ENCODE measurements at places on chromosomes 6 and 20.
A peak's percentile ranks its signal among the peaks of the same experiment; 100 is the strongest.

GRCh38 chr6:39184906-39185580 is 44.2 kb downstream of the KCNK5 start:
- no peak for DNase-seq

- peak; percentile 13 for DNase-seq
Measured at GRCh38 chr20:23118144-23118543, 32.0 kb upstream of the CD93 start.

DNA sequence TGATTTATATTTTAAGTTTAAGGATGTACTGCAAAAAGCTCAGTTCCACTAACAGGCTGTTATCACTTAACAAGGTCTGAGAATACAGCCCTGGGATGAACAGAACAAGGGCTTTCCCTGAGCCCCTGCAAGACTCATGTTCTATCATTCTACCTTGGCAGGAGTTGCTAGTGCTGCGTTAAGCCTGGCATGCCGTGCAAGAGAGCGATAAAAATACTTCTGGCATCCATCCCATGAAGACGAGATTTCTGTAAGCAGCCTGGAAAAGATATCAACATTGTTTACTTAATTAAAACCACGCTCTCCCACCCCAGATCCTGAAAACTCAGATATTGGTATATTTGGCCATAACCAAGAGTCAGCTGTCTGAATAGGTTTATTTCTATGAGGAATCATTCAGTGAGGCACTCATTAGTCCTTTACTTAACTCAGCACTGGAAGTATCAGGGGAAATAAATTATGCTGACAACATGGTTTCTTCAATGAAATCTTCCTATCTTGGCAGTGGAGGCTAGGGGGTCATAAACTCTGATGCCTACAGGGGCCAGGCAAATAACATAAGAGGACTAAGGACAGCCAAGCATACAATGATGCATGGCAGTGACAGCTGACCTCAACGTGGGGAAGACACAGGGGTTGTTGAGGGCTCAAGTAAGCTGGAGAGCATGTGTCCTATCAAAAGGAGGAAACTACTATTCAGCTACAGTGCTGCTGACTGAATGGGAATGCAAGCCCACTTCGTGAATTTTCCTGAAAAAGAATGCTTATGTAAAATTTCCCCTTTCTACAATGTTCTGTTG is 37.6 kb upstream of the LYRM2 start:
- DNase-seq = no peak

DNA sequence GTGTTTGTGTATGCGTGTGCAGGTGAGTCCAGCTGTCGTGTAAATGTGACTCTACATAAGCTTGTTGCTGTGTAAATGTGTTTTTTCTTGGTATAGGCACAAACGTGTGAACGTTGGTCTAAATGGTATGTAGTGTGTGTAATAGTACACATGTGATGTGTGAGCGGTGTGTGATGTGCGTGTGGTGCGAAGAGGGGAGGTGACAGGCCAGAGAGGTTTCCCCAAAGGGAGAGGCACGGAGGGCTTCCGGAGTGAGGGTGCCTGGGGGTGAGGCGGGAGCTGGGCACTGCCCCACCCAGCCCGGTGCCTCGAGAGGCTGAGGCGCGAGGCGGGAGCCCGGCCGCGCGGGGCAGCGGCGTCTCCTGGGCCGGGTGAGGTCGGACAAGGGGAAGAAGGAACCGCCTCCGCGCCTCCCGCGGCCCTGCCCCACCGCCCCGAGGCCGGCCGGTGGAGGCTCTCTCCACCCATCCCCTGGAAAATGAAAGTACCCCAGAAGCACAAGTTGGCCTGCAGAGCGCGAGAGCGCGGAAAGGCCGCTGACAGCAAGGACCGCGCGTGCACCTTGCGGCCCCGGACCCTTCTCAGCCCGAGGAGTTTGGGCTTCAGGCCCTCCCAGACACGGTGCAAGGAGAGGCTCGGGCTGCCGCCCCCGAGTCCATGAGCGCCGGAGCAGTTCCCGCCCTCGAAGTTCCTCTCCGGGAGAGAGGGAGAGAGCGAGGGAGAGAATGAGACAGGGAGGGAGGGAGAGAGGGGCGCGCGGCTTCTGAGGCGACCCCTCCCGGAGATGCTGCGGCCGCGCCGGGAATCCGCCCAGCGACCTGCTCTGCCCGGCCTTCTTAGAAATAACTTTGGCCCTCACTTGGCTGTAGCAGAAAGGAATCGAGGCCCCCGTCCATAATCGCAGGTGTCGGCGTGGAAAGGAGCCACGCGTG is 43.2 kb upstream of the OSTM1 start:
- DNase-seq = peak; percentile 25

- DNase-seq = no peak
Measured at GRCh38 chr6:37943436-37944058, 124.0 kb downstream of the ZFAND3 start.

DNA sequence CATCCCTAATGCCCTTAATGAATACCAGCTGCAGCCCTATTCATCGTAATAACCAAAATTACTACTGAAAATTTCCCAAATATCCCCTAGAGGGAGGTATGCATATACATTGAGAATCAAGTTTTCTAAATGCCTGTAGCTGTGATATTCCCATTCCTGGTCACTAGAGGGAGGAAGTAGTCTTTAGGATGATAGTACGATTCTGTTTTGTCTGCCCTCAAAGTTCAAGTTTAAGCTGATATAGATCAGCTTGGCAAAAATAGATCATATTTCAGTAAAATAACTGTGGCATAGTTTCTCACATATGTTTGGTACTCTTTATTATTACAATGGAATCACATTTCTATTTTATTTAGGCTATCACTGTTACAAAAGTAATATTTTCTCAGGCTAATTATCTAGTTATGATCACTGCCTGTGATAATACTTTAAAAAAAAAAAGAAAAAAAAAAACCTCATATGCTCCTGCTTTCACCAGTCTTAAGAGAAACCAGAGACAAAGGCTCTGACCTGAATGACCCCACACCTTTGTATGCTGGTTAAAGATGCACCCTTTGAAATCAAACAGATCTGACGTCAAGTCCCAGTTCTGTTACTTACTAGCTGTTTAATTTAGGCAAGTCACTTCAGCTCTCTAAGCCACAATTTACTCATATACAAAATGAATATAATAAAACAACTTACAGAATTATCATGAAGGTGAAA is 11.0 kb downstream of the TSPYL1 start:
- DNase-seq = no peak

DNA sequence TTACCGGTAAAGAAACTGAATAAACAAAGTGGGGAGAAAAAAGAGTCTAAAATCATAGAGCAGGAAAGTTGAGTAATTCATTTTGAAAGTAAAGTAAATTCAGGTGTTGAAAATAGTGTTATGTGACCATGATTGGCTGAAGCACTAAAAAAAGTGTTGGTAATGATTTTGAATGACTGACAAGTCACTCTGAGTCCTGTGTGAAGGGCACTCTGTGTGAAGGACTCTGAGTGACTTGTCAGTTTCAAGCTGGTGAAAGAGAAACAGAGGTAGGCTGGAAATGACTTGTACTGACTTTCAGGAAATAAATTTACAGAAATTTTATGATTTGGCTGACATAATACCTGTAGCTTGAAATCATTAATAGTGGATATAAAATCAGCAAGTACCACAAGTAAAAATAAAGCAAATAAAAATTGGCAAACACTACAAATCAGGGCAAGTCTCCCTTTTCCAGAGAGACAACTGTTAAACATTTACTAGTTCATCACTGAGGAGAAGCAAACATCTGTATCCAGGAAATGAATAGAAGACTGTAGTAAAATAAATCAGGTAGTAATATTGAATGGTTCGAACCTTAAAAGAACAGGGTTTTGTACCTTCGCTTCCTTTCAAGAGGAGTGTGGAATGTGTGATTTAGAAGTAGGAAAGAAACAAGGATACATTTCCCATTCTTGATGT is 630.6 kb downstream of the GRIK2 start:
- no peak for DNase-seq

GRCh38 chr6:38350942-38351341 is 288.8 kb downstream of the BTBD9 start:
- no peak for DNase-seq
